ENCODE measurements at places on chromosomes 13 and 19.

GRCh38 chr13:75353781-75354193 lies 128.2 kb downstream of the TBC1D4 start:
- DNase-seq: no peak

- DNase-seq: no peak
Measured at GRCh38 chr13:80957019-80957655, 616.2 kb upstream of the SPRY2 start.

DNA sequence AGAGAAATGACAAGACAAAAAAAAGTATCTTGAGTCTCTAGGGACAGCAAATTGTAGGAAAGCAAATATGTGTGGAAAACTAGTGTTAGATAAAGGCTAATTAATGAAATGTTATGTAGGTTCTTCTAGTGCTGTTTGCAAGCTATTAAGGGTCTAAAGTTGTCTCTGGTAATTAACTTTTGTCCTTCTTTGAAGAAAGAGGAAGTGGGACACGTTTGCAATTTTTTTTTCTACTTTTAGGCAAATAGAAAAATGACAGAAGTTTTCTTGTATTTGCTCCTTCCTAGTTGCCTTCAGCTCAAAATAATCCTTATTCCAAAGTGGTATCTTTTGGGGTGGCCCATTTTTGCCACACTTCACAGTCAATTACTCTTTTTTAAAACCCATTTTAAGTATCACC lies 1877.7 kb upstream of the PRR20A start:
- DNase-seq: no peak

DNA sequence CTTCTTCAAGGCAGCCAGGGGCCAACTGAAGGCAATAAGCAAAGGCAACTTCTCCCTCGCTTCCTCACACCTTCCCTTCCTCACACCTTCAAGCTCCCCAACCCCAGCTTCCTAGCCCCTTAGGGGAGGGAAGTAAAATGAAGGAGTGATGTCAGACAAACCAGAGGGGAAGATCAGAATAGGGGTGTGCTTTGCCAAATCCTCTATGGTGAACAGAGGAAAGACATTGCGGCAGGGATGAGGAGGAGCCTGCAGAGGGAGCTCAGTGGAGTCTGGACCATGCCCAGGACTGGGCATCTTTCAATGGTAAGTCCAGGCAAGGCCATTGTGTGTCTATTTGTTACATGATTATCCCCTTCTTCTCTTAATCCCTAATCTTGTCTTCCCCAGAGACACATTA lies 164.0 kb downstream of the TSHZ3 start:
- DNase-seq: no peak

- DNase-seq: peak; percentile 88
Measured at GRCh38 chr13:106617561-106617960, 49.6 kb upstream of the ARGLU1 start.

DNA sequence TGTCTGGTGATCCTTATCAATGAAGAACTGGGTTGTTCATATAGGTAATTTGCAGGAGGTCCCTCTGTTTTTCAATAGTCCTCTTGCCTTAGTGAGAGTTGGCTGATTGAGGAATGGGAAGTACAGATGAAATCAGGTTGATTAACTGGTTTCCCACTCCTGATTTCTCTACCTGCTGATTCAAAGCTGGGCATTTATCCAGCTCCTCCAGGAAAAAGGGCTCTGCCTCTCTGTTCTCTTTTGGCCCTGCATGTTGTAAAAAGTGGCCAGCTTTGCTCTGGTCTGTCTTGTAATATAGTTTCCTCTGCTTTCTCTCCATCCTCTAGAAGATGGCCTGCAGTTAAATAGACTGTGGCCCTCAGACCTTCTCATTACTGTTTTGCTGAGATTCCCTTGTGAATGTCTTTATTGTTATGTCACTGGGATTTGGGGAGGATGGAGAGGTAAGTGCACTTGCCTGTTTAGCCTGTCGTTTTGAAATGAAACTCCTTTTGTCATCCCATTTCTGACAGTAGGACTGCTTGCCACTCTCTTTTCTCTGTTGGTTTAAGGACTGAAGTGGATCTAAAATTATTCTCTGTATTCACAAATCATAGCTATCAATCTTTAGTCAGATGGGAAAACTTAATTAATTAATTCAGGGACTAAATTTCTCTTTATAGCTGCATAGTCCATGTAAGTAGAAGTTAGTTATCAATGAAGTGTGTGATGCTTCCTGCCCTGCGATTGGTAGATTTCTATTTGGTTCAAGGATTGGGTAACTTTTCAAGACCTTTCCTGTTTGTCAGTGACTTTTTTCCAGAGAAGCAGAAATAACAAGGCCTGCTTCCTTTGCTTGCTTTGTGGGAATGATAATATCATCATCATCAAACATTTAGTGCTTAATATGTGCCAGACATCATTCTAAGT lies 28.5 kb downstream of the GARRE1 start:
- DNase-seq: peak; percentile 73

DNA sequence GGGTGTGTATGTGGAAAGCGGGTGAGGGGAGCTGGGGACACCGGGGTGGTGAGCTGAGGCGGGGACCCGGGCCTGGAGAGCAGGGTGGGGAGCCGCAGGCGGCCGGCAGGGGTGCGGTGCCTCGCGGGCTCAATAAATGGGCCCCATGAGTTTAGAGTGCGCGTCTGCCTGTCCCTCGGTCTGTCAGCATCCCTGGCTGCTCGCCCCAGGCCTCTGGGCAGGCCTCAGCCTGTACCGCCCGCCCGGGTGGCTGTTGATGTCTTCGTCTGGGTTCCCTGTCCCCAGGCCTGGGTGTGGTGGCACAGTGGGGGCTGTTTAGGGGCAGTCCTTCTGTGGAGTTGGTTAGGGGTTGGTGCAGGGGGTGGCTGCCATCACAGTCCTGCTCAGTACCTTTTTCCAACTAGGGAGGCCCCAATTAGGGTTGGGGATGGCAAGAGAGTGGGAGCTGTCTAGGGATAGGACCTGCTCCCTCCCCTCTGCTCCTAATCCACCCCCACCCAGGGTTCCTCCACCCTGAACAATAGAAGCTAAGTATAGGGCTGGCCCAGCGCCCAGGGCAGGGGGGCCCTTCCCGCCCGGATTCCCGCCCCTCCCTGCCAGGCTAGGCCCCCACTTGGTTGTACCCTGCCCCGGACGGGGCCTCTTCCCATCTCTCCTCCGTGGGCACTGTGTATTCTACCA lies 12.2 kb downstream of the CIC start:
- DNase-seq: peak; percentile 79

DNA sequence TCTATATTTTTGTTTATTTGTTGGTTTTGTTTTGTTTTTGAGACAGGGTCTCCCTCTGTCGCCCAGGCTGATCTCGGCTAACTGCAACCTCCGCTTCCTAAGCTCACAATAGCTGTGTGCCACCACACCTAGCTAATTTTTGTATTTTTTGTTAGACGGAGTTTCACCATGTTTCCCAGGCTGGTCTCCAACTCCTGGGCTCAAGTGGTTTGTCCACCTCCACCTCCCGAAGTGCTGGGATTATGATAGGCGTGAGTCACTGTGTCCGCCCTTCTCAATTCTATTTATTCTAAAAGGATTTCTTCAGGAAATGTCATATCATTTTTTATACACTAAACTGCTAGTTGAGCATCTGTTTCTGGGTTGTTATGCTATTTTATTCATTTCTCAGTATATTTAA lies 1206.0 kb downstream of the OLFM4 start:
- DNase-seq: no peak

DNA sequence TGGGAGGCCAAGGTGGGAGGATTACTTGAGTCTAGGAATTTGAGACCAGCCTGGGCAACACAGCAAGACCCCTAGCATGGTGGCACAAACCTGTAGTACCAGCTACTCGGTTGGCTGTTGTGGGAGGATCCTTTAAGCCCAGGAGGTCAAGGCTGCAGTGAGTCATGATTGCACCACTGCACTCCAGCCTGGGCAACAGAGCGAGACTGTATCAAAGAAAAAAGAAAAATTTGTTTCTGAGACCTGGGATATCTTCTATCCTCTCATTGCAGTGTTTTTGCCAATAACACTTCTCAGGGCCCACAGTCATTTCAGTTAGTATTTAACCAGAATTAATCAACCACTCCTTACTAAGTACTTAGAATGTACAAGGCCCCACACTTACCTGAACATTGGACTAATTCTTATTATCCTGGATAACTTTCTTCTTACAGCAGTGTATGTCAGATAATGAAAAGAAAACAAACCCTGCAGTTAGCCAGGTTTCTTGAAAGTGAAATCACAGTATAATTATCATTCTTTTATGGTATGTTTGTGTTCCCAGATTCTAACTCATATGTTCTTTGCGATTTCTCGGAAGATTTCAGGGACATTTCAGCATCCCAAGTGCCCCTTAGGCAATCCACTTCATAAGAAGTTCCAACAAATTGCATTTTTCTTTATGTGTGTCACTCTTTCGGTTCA lies 75.6 kb upstream of the KLF5 start:
- peak; percentile 51 for DNase-seq

DNA sequence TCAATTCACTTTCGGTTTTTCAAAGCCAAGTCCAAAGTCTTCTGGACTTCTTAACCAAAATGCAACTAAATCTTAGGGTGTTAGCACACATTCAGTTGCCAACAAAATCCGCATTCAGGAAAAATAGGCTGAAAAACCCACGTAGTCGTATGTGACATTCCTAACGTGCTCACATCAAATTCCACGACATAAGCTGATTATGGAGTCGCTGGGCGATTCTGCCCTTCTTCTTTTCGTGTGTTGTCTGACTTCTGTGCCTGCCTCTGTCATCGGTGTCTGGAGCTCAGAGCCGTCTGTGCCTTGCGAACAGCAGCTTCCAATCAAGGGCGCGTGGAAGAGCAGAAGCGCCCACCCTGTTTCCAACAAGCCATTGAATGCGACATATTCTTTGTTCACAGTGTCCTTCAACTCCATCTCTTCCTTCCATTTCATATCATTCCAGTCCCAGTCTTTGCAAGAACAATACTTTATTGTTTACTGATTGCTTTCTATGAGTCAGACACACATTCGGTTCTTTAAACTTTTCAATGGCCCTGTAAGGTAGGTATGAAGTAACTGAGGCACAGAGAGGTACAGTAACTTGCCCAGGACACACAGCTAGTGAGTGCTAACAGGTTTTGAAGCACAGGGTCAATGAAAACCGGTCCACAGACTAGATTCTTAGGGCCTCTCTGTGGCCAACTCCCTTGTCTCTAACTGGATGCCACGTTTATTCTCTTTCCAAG lies 8.2 kb upstream of the ZNF507 start:
- DNase-seq: no peak

DNA sequence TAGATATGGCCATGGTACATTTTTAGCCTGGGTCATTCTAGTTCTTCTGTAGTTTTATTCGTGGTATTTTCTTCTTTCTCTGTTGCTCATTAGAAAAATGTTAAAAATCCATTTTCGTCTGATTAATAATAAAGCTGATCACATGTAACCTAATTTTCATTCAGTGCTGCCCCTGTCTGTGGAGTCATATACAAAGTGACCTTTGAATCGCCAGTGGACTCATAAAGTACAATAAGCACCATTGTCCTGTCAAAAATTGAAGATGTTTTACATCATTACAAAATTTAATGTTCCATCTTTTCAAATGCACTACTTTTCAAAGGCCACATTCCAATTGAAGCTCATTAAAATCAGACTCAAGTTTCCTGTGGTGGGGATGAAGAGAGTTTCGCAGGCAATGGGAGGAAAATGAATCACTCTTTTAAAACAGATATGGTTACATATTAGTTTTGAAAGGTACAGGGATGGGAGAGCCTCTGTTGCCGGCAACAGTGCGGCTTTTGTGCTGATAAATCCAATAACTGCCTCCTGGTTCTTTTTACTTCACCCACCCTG lies 205.4 kb downstream of the ZNF536 start:
- DNase-seq: no peak

- peak; percentile 2 for DNase-seq
Measured at GRCh38 chr13:66180836-66181235, 1049.3 kb downstream of the PCDH9 start.

DNA sequence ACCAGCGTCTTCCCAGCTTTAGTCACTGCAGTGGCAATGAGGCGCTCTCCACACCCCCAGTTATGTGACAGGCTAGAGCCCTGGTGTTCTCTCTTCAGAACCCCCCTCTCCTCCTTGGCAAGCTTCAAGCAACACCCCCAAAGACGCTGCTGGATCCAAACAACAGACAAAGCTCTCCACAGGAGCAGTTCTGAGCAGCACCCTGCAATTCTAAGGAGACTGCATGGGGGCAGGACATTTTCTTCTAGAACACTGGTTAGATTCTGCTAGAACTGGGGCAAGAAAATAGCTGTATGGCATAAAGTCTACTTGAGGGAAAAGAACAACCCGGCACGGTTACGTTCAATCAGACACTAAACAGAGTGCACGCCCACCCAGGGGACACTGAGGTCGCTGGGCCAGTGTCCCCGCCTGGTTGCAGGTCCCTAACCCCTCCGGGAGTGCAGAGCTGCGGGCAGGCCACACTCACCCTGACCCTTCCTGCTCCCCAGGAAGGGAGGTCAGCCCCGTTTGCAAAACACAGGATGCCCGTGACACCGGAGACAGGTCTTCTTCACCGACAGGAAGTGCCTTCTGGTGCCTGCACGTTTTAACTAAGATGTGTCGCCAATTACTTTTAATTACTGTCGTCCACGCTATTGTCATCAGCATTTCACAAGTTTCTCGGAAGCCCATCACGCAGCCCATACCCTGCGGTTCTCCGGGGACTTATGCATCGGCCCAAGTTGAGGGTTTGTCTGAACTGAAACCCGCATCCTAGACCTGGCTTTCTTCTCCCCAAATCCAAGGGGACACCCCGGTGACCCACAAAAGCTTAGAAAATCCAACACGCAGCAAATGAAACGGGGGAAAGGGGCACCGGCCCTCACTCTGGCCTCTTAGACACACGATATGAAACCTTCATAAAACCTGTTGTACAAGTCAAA lies 943 bp downstream of the GJB6 start:
- no peak for DNase-seq

GRCh38 chr19:5156231-5156986 lies 184.2 kb downstream of the PTPRS start:
- no peak for DNase-seq

- peak; percentile 38 for DNase-seq
Measured at GRCh38 chr19:1503089-1503924, 9.5 kb downstream of the ADAMTSL5 start.

DNA sequence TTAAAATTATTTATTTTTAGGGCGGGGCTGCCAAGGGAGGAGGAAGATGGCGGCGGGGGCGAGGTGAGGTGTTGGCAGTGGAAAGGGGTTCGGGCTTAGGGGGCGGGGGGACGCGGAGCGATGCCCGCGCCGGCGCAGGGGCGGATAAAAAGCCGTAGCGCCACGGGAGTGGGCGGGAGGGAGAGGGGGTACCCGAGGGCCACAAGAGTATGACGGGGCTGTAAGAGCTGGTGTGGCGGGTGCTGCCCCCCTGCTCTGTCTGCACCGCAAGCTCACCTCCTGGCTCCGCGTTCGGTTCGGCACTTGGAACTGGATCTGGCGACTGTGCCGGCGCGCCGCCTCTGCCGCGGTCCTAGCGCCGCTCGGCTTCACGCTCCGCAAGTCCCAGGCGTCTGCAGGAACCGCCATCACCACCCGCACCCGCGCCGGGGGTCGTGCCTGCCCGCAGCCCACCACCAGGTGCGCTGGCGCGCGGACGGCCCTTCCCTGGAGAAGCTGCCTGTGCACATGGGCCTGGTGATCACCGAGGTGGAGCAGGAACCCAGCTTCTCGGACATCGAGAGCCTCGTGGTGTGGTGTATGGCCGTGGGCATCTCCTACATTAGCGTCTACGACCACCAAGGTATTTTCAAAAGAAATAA lies 265.2 kb upstream of the SGCG start:
- peak; percentile 53 for DNase-seq

GRCh38 chr13:50426927-50427326 lies 411.7 kb downstream of the KCNRG start:
- no peak for DNase-seq

- DNase-seq: no peak
Measured at GRCh38 chr19:14699641-14700040, 9.8 kb downstream of the ZNF333 start.

All from epithelial cell of esophagus (primary cell).